ENCODE measurements at places on chromosomes 5 and 9.

- peak; percentile 63 for DNase-seq
Observed at GRCh38 chr5:148910686-148911361, 84.4 kb downstream of the ADRB2 start.

GRCh38 chr9:89254058-89254772, 56.8 kb upstream of the CKS2 start:
- DNase-seq, result no peak

DNA sequence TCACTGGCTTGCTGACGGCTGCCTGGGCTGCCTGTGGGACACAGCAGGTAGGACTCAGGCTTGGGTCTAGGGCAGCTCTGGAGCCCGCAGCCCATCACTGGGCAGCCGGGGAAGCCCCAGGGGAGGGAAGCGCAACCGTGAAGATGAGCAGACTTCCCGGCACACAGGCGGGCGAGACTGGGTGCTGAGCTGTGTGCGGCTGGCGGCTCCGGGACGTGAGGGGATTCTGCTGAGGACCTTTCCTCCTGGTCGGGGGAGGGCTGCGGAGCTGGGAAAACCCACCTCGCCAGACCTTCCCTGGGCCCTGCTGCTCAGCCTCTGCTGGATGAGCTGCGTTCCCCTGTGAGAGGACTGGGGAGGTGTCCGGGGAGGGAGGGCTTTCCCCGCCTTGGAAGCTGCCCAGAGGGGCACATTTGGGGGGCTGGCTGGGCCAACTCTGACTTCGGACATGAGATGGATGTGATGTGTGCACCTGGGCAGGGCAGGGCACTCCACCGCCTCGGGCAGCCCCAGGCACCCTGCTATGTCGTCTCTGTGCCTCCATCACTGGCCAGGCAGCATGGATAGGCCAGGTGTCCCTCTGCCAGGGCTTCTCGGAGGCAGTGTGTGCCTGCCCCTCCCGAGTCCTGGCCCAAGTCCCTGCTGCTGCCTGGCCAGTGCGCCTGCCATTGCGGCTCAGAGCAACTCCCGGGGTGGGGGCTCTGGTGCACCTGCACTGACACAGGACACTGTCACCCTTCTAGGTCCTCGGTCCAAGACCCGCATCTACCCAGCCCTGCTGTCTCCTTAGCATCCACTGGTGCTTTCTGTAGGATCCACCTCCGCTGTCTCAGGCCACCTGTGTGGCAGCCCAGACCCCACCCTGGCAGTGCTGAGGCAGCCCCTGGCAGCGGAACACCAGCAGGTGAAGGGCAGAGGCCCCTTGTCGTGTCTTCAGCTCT, 66.4 kb downstream of the COL5A1 start:
- no peak for DNase-seq

DNA sequence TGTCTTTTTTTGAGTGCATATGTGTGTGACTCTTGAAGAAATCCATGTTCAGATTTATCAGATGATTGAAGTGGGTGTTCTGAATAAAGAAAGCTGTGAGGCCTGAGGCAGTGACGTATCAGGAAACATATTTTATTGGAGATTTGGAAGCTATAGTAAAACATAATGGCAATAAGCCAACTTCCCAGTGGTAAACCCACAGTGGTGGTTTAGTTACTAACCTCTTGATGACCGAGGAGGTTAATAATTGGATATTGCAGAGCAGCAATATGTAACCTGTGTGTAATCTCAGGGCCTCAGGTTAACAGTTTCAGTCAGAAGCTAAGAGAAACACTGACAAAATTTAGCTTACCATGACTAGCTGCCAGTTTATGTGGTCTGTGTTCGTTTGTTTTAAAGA, 6.9 kb downstream of the RGMB start:
- no peak for DNase-seq

DNA sequence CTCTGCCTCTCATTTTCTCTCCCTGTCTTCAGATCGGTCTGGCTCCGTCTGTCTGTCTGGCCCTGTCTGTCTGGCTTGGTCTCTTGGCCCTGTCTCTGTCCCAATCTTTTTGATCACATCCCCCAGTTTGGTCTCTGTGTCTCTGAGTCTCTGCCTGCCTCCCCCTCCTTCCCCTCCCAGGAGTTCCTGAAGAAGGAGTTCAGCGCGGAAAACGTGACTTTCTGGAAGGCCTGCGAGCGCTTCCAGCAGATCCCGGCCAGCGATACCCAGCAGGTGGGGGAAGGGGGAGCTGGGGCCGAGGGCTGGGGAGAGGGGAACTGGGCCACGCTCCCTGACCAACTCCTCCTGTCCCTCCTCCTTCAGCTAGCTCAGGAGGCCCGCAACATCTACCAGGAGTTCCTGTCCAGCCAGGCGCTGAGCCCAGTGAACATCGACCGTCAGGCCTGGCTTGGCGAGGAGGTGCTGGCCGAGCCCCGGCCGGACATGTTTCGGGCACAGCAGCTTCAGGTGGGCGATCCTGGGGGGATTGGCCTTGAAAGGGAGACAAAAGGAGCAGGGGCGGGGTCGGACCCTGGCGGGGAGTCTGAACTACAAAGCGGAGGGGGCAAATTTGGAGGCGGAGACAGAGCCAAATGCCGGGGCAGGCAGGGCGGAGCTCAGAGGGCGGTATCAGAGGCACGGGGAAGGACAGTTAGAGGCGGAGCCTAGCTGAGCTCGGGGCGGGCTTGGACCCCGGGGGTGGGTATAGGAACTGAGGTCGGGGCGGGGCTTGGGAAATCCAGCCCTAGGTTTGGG, 9.0 kb downstream of the RGS14 start:
- DNase-seq, result no peak

DNA sequence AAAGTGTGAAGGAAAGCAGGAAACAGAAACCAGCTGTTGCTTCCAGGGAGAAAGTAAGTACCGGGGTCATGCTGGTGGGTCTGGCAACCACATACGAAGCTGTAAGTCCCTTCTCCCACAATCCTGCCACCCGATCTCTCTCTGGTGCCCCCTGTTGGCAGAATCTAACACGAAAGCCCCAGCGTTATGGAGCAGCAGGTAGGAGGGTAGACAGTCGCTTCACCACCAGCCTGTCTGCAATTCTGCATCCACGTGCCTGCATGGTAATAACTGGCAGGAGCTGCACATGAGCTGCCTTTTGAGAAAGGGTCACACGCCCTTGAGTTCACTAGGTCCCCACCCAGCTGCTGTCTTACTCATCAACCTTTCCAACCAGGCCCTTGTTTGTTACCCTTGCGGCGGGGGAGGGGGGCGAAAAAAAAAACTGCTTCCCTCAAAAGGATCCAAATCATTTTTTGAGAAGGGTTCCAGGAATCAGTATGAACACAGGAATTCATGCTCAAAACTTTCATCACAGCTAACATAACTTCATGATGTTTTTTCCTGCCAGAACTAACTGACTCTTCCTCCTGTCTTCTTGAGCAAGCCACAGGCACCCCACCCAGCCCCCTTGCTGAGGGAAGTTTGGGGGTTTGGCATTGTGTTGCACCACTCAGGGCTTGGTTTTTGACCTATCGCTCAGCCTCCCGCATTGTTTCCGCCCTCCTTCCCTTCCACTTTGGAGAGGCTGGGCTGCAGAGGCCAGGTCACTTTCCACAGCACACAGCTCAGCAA, 19.6 kb upstream of the TMEM252 start:
- peak; percentile 81 for DNase-seq

DNA sequence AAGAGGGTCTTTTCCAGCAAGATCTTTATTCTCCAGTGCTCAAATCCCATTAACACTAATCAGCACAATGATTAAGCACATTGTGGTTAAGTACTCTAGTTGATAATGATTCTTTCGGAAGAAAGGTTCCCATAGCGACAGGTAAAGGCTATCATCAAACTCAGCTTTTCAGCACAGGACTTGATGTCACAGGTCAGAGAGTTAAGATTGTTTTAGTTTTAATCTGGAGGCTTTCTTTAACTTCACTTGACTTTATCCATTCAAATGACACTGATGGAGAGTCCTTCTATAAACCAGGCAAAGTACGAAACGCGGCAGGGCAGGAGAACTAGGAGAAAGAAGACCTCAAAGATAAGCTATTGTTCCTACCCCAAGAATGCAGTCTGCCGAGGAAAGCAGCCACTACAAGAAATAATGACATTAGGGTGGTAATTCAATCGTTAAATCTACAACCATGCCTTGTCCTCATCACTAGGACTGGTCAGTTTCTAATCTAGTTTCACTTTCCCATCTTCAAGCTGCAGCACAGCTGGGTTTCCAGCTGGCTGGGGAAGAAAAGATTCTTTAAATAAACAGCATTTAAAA, 4.6 kb downstream of the NRG2 start:
- peak; percentile 70 for DNase-seq

DNA sequence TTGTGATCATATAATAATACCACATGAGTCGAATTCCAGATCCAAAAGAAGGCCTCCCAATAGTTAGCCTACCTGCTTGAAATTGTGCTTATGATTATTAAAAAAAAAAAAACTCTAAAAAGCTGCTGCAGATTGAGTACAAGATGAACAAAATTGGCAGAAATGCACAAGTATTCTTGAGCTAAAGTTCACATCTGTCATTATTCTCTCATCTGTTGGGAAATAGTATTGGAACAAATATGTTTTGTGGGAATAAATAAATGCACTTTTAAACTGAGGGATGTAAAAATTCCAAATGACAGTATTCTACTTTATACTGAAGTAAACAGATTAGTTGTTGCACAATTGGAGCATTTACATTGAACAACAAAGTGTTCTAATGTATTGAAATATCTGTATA, 15.7 kb downstream of the DAB2 start:
- DNase-seq, result no peak

DNA sequence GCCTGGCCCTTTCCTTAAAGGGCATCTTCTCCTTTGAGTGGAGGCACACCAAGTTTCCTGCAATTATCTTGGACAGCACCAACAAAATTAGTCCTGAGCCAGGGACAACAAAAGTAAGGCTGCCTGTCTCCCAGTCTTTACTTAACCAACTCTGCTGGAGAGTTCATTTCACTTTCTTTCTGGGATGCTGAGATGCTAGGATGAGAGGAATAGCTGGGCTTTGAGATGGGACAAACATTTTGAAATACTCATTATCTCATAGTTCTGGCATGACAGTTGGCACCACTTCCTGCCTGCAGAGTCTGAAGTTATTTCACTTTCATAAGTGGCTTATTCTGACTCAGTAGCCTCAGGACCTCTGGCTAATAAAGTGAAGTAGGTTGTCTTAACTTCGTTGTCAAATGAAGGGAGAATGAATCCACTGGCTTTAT, 157.0 kb downstream of the C9orf152 start:
- peak; percentile 93 for DNase-seq

DNA sequence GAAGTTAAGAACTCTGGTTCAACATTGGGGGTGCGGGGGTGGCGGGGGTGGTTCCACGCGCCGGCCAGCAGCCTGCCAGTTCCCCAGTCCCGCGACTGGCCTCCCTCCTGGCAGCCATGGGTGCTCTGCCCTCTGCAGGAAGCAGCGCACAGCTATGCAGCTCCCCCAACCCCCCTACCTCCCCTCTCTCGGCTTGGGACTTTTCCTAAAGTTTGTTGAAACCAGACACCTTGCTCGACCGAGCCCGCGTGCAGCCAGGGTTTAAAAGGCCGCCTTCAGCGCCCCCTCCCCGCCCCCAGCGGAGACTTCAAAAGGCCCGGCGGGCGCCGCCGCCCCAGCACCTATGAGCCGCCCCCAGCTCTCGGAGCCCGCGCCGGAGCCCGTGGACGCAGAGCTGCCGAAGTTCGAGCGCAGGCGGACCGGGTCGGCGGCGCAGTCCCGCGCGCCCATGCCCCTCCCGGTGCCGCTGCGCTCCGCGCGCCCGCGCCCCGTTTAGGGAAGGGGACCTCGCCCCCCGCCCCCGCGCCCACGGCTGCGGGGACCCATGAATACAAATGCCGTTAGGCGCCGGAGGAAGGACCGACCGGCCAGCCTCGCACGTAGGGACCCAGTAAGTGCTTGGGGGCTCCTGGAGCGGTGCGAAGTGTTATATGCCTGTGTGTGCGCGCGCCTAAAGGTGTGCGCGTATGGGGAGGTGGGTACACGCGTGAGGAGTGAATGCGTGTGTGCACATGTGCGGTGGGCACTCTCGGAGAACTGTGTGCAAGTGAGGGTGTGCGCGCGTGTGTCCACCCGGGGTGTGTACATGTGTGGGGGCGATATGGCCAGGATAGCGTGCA, 1.4 kb upstream of the COL27A1 start:
- peak; percentile 59 for DNase-seq

- DNase-seq, result no peak
Observed at GRCh38 chr5:153513156-153513555, 22.7 kb downstream of the GRIA1 start.

DNA sequence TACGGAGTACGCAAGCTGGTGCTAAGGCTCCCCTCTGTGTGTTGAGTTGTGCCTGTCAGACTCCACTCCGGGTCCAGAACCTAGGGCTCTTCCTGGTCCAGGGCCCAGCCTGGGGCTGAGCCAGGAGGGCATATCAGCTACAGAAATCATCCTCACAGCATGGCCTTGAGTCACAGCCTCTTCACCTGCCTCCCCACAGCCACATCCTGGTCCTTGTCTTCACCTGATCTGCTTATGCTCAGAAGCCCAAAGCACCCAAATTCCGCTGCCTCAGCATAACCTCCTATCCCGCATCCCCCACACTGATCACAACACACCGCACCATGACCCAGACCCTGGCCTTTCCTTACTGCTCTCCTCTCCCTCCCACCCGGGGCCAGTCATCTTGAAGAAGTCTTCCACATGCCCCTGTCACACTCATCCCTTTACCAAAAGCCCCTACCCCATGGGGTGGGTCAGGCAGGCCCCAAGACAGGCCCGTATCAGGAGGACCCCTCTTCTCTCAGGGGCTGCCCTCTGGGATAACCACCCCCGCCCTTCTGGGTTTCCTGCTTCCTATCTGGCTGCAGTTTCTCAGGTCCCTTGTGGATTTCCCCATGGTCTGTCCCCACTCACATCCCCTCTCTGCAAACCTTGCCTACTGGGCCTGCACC, 1.3 kb upstream of the IL3 start:
- no peak for DNase-seq

DNA sequence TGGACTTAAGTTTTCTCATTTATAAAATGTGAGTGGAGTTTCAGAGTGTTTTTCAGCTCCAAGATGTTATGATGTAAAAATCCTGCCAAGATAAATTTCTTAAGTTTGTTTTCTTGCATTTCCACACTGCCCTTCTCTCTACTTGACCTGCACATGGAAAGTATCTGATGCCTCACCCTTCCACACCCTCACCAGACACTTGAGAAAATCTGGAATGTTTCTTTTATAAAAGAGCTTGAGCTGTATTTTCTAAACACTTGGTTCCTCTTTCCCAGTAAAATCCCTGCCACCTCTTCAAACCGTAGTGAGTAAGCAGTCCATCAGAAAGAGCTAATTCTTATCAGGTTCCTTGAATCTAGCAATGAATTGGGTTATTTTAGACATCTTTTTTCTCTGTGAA, 42.9 kb downstream of the FOXD1 start:
- DNase-seq, result peak; percentile 36

GRCh38 chr5:157471709-157472108, 11.7 kb downstream of the NIPAL4 start:
- DNase-seq, result peak; percentile 57

GRCh38 chr5:140133514-140134167, 7.9 kb downstream of the IGIP start:
- no peak for DNase-seq

DNA sequence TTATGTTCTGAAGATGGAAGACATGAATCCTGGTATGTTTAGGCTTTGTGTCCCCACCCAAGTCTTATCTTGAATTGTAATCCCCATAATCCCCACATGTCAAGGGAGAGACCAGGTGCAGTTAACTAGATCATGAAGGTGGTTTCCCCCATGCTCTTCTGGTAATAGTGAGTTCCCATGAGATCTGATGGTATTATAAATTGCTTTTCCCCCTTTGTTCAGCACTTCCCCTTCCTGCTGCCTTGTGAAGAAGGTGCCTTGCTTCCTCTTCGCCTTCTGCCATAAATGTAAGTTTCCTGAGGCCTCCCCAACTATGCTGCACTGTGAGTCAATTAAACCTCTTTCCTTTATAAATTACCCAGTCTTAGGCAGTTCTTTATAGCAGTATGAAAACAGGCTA, 229.0 kb downstream of the ARL15 start:
- no peak for DNase-seq
